ENCODE measurements at places on chromosomes 5 and 9. TPM values are rescaled to one million over a fixed set of nuclear protein-coding genes. Genes with fewer than 3 reads are reported as not detected.
A peak's percentile ranks its signal among the peaks of the same experiment; 100 is the strongest.

DNA sequence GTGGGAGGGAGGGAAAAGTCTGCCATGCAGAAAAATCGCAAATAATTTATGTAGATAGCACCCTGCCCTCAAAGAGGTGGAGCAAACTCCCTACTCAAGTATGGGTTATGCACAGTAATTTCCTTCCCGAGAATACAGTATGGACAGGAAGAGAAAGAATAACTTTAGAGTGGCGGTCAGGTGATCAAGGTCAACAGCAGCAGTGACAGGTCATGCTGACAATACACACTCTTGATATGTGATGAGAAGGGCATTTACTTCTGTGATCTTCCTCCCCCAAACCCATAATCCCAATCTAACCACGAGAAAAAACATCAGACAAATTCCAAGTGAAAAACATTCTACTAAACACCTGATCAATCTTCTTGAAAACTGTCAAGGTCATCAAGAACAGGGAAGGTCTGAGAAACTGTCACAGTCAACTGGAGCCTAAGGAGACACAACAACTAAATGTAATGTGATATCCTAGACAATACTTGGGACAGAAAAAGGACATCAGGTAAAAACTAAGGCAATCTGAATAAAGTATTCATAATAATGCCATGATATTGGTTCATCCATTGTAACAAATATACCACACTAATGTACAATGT is 11.7 kb downstream of the BICD2 start:
- no peak for DNase-seq

- no peak for DNase-seq
Measured at GRCh38 chr5:138109463-138110265, 25.8 kb downstream of the WNT8A start.

GRCh38 chr5:151018846-151019245 is 1.5 kb upstream of the GPX3 start:
- DNase-seq = no peak

DNA sequence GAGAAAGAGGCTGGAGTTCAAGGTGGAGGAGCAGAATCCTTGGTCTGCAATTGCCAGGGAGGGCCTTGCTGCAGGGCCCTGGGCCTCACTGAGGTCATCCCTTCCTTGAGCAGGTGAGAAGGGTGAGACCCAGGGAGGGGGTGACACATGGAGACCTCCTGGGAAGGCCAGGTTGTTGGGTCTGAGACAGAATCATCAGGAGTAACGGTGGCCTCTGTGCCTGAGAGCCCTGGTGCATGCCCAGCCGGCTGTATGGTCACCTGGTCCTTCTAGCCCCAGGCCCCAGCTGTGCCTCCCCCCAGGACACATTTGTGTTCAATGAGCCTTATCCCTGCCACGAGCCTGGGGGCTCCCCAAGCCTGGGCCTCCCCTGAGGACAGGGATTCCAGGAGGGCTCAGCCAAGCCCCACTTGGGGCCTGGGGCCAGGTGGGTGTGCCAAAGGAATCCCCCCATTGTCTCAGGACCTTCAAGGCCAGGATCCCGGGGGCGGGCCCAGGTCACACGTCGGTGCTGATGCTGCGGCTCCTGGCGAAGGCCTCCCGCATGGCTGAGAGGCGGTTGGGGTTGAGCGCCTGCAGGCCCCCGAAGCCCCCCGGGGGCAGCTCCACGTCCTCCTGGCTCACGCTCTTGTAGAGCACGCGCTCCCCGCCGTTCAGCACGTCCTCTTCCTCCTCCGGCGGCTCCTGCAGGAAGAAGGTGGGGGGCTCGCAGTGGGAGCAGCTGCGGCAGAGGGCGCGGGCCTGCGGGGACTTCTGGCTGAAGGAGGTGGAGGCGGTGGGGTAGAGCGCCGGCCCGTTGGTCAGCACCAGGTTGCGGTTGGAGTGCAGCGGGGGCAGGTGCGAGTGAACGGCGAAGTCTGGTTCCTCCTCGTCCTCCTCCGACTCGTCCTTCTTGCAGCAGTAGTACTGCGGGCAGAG is 30.4 kb downstream of the FAM163B start:
- DNase-seq = no peak

Gene DBN1
- 338 TPM for total RNA-seq

Gene SLCO6A1
- total RNA-seq = 0.51 TPM

- DNase-seq = no peak
Measured at GRCh38 chr5:77163453-77163852, 47.0 kb upstream of the PDE8B start.

- DNase-seq = no peak
Measured at GRCh38 chr9:108483676-108484075, 372.1 kb downstream of the ACTL7B start.

- no peak for DNase-seq
Measured at GRCh38 chr5:95628933-95629332, 9.0 kb downstream of the GPR150 start.

DNA sequence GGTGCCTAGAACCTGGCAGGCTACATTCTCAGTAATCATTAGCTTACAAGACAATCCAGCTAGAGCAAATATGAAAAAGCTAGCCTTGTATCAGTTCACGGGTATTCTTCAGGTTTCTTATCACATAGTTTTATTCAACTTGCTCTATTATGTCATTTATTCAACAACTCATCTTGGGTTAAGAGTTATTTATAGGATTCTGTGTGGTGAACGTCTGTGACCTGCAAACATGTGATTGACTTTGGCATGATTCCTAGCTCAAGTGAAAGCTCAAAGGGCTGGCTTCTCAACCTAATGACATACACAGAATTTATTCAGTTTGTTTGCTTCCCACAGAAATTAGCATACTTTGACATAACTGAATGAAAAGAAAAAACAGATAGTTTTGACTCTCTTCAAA is 173.1 kb downstream of the PLPPR1 start:
- DNase-seq = no peak

DNA sequence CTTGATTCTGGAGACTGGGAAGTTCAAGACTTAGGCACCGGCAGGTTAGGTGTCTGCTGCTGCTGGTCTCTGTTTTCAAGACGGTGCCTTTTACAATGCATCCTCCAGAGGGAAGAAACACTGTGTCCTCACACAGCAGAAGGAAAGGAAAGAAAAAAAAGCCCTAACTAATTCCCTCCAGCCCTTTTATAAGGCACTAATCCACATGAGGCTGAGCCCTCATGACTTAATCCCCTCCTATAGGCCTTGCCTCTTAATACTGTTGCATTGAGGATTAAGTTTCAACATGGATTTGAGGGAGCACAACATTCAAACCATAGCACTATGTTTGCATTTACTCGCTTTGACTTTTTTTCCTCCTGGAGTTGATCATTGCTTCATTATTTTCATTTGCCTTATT is 585.9 kb downstream of the TLR4 start:
- peak; percentile 61 for DNase-seq
